ENCODE measurements at places on chromosomes 12 and 14. TPM values are rescaled to one million over a fixed set of nuclear protein-coding genes. Genes with fewer than 3 reads are reported as not detected.

Gene MDM1
- 10.2 TPM for total RNA-seq

Gene CLEC4D
- not detected for total RNA-seq

Gene DEGS2
- total RNA-seq: 114 TPM

Gene TSPAN19
- not detected for total RNA-seq

Gene MGP
- 43.5 TPM for total RNA-seq

Gene IL31
- not detected for total RNA-seq

Gene KCNJ8
- total RNA-seq: 5.4 TPM

Gene TAS2R19
- 2.5 TPM for total RNA-seq

Gene GLTP
- total RNA-seq: 654 TPM

GRCh38 chr14:76656592-76656991 is 104.7 kb upstream of the VASH1 start:
- no peak for DNase-seq

GRCh38 chr12:76698966-76699365 is 64.9 kb upstream of the ZDHHC17 start:
- no peak for DNase-seq

DNA sequence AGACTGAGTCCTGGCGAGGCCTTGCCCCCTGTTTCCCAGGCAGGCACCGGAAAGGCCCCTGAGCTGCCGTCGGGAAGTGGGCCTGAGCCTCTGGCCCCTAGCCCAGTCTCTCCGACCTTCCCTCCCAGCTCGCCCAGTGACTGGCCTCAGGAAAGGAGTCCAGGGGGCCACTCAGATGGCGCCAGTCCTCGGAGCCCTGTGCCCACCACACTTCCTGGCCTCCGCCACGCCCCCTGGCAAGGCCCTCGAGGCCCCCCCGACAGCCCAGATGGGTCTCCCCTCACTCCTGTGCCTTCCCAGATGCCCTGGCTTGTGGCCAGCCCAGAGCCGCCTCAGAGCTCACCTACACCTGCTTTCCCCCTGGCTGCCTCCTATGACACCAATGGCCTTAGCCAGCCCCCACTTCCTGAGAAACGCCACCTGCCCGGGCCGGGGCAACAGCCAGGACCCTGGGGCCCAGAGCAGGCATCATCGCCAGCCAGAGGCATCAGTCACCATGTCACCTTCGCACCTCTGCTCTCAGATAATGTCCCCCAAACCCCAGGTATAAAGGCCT is 10.9 kb downstream of the TNS2 start:
- peak; percentile 81 for DNase-seq

GRCh38 chr14:105301103-105301914 is 508 bp upstream of the BRF1 start:
- peak; percentile 99 for DNase-seq

- no peak for DNase-seq
Observed at GRCh38 chr12:116943419-116944372, 32.9 kb downstream of the FBXW8 start.

DNA sequence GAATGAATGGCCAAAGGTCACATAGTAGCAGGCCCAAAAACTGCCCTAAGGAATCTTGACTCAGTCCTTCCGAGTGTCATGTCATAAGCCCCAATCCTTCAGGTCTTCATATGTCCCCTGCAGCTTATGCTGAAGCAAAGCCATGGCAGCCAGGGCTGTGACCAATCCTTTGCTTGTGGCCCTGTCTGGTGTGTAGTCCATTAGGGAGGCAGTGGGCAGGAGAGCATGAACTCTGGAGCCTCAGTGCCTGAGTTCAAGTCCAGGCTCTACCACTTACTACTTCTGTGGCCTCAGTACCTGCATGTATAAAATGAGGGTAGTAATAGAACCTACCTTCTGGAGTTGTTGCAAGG is 20.3 kb downstream of the PLEKHG3 start:
- DNase-seq: no peak

DNA sequence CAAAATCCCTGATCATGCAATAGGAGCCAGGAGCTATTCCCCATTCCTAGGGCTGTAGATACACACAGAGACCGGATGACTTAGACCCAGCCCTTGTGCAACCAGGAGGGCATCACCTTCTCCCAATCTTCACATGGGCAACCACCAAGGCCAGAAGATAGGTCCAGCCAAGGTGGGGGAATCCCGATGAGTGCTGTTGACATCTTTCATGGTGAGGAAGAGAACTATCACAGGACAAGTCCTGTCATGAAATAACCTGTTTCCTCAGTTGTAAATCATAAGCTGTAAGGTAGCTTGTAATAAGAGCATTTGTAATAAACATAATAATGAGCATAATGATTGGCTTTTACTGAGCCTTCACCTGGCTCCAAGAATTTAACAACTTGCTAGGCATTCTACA is 89.5 kb downstream of the GCH1 start:
- DNase-seq: no peak

- DNase-seq: no peak
Observed at GRCh38 chr12:120361506-120362208, 7.3 kb downstream of the MSI1 start.

DNA sequence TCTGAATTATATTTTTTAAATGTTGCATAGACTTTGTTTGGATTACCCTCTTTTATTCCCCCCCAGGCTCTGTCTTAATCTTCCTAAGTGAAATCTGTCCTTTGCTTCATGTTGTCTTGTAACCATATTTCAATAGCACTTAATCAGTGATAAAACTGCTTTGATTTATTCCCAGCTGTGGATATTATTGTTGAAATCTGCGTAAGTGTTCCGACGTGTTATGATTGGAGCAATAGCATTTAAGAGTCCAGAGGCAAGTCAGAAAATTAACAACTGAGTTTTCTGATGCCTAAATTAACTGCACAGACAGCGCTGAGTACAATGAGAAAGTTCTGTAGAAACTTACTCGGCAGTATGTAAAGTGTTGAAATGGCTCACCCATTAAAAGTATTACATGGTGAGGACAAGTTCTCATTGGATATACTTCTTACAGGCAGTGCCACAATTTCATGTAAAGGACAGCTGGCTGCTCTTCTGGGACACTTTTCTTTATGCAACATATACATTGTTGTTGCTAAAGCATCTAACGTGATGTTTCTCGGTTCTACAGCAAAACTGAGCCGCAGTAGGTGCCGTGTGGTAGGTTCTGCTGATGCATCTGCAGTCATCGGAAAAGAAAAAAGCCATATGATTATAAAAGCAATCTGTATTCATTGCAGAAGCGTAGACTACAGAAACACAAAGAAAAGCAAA is 501.0 kb downstream of the EGLN3 start:
- DNase-seq: no peak

All from suprapubic skin (tissue), 4 donors.